NAMALWA (cell line): ENCODE measurements at places on chromosomes 11 and 22.

DNA sequence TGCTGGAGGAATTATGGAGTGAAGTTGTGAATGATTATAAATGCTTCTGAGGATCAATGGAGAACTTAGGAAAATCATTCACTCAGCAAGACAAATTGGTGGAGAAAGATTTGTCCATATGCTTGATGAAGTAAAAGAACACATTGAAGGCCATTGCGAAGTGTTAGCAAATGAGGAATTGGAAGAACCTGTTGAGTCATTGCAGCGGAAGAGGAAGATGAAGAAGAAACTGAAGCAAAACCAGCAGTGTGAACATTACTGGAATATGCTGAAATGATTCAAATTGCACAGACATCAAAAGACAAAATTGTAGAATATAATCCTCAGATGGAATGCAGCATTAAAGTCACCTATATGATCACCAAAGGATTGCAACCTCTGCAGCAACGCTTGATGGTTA lies 168.1 kb downstream of the ADAMTS15 start:
- DNase-seq, result no peak

- DNase-seq, result no peak
Observed at GRCh38 chr22:45828841-45829240, 148.1 kb downstream of the WNT7B start.

GRCh38 chr22:48254311-48254873 lies 1491.9 kb downstream of the TBC1D22A start:
- no peak for DNase-seq

GRCh38 chr11:118791111-118791960 lies at the start of gene DDX6:
TSS of gene DDX6 (minus strand) at chr11:118791164. CDS start at chr11:118786251, 4,913 bp downstream.
- peak; percentile 91 for DNase-seq

DNA sequence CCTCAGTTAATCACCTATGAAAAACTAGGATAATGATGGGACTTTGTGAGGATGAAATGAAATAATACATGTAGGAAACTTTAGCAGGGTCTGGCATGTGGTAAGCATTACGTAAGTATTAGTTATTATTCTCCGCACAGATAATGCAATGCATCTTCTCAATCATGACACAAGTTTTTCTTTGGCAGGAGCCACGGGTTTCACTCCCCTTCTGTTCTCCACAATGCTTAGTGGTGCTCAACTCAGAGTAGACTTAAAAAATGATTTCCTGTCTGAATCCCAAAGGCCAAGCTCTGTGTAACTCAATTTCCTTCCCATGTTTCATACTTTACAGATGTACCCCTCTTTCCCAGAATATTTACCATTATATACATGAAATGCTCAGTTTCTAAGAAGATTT lies 82.9 kb downstream of the CCDC34 start:
- DNase-seq, result no peak

DNA sequence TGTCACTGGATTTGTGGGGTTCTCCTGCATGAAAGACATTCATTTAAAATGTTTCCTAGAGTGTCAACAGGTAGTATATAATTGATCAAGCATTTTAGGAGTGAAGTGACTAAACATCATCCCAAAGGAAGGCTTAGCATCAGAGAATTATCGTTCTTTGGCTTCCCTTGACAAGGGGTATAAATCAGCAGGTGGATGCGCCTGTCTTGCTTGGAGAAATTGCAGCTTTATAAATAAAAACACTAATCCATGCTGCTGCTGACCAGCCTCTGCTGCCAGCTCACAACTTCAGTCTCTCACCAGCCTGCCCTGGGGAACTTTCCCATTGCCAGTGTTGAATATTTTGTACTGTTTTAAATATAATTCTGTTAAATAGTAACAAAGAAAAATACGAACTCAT lies 1184.7 kb upstream of the TENM4 start:
- no peak for DNase-seq

DNA sequence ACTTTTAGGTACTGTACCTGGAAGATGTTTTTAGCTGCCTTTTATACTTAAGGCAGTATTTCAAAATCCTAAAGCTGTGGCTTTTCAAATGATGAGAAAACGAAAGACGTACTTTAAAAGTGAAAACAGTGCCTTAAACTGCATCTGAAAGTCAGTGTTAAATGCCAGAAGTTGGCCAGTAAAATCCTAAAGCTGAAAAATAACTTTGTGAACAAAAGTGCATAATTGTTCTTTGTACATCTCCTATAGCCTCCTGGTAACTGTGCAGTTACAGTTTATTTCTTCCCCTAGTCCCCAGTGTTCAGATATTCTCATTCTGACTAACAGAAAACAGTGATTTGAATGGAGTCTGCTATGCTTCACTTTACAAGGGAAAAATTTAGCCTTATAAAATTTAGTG lies 6.8 kb downstream of the EED start:
- DNase-seq, result no peak

DNA sequence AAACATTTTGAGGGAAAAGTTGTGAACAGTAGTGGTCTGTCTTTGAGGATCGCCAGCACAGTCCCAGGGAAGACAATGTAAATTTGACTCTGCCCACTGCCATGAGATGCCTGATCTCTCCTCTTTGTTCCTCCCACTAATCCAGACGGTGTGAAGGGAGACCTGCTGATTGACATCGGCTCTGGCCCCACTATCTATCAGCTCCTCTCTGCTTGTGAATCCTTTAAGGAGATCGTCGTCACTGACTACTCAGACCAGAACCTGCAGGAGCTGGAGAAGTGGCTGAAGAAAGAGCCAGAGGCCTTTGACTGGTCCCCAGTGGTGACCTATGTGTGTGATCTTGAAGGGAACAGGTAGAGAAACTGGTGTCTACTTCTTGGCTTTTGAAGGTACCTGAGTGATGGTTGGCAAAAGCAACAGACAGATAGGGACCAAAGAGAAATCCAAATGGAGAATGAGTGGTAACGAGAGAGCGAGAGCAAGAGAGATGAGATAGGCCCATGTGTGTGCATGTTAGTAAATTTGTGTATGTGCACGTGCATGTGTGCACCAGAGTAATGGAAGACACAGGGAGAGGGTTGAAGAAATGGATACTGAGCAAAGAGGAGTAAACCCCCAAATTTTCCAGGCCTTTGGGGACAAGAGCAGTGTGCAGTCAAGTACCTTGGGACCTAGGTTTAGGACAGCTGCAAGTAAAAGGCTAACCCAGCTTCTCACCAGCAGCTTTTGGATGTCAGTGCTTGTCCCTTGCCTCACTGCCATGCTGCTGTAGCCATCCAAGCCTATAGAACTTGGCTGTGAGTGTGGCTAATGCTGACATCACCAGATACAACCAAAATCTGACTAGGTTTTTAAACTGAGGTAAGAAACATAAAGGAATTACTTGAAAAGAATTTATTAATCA lies 1.9 kb downstream of the NNMT start:
- no peak for DNase-seq

DNA sequence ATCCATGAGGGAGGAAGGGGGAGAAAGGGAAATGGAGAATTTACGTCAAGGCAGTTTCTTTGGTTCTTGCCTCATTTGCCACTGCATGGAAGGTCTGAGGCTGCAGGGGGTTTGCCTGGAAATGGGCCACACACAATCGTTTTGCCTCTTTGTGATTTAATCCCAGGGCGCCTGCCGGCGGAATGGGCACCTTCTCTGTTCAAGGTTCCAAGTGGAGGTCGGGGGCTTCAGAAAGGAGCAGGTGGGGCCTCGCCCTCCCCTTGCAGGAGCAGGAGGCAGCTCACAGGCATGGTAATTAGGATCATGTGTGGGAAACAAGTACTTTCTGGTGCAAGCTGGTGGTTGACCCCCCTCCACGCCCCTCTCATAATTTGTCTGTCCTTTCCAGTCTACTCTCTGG lies 29.9 kb downstream of the MPPED1 start:
- no peak for DNase-seq

GRCh38 chr11:71301046-71301857 lies 48.9 kb upstream of the SHANK2 start:
- no peak for DNase-seq

DNA sequence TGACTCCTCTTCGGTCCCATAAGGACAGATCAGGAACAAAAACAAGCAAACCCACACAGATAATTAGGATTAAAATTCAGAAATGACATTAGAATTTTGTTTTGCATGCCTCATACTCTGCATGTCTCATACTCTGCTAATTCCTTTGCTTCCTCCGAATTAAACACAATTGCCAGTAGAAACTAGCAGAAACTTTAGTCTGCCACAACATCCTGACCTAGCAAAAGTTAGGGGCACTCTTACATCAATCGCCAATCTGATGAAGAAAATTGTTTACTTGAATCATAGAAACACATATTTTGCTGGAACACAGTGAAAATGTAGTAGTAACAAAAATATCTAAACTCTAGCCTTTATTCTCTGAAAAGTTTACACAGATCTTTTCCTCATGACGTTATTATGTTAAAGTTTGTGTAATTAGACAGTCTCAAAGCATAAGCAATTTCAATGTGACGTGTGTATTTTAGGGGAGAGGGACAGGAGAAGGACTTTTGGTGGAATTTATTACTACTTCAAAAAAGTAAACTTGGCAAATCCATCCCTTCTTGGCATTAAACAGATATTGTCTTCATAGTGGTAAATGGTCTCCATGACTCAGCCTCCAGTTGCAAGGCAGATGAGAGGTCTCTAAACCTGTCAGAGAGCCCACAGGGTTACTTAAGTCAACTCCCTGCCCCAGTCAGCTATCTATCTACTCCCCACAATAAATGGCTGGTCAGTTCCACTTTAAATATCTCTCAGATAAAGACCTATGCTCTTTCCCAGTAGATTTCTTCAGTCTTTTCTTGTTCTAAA lies 249.8 kb upstream of the UBASH3B start:
- no peak for DNase-seq

- no peak for DNase-seq
Observed at GRCh38 chr22:43881091-43882061, 10.4 kb downstream of the PNPLA5 start.

- peak; percentile 14 for DNase-seq
Observed at GRCh38 chr11:93704237-93704636, 37.1 kb downstream of the TAF1D start.

DNA sequence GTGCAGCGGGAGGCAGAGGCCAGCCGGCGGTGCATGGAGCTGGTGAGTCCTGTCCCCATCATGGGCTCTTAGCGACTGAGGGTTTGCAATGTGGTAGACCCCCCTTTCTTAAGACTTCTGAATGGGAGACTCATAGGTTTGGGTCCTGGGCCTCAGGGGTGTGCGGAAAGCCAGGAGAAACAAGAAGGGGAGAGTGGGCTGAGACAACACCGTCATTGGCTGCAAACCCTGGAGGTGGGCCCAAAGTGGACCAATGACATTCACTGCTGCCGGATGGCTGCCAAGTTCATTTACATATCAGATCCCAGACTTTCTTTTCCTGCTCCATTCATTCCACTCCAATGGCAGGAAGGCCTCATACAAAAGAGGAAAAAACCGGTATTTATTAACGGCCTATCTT lies 213.3 kb downstream of the MYO18B start:
- DNase-seq, result no peak

DNA sequence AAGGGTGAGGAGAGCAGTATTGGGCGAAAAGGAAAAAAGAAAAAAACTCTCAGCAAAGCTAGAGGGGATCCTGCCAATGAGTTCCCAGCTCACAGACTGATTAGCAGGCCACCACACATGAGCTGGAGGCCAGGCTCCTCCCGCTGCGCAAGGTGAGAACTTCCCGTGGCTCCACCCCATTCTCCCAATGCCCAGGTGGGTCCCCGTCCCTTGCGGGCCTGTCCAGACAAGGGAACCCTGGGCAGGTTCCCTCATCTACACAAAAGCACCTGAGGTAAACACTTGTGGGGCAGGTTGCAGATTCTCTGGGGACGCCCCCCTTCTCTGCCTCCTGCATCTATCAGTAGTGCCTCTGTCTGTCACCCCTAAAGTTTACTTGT lies 46.5 kb downstream of the CDPF1 start:
- no peak for DNase-seq

DNA sequence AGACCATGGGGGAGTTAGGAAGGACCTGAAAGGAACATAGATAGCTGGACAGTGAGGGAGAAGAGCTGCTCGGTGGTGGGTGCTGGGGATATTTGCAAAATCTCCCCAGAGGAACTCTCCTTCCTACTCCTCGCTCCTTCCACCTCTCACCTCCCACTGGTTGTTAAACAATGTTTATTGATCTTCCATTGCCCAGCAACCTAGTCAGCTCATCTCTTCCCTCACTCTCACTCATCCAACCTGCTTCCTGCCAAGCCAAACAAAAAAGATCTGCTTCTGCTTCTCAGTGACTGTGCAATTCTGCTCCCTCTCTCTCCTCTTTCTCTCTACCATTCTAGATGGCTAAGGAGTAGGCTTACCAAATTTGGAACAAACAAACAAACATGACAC lies 115.0 kb downstream of the SLC1A2 start:
- no peak for DNase-seq

DNA sequence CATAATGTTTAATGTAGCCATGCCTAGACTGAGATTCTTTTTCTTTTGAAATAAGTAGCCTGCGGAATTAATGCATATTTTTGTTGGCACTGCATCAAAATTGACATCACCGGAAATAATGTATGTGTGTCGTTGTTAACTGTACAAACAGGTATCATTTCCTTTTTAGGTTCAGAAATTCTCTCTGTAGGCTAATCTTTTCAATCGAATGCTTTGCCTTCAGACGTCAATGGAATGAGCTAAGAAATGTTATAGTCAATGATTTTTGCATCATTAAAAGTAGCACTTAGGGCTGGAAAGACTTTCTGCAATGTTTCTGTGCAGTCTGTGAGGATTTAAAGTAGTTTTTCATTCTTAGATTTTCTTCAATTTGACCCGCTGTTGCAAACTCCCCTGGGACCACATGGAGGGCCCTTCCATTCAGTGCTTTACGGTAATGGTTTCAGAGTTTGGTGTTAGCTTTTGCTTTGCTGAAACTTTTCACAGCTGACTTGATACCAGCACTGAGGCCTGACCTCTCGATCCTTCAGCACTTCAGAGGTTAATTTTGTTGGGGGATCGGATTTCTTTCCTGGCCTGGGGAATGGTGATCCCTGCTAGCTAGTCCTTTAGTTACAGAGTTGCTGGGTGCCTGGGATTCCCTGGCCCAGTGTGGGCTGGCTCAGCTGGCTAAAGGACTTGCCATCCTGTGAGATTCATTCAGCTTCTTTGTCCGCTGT lies 137.8 kb downstream of the DBX1 start:
- no peak for DNase-seq

GRCh38 chr22:44691796-44692661 lies 10.0 kb upstream of the PRR5 start:
- no peak for DNase-seq

- DNase-seq, result no peak
Observed at GRCh38 chr11:114195151-114195550, 101.0 kb upstream of the NNMT start.

DNA sequence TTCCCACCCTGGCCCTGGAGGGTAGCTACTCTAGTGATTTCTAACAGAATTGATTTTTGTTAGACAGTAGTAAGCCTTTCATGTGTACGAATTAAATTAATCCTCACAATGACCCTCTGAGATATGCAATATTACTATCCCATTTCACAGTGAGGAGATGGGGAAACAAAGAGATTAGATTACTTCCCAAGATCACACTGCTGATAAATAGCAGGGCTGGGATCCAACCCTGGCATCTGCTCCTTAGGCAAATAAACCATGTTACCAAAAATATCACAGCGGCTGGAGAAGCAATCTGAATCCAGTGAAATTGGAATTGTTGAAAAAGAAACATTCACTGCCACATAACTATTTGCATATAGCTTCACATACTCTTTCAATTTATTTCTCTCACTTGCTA lies 12.8 kb upstream of the CAVIN3 start:
- no peak for DNase-seq
